Femur (tissue), 1 donor: ENCODE measurements at places on chromosomes 1 and 21.

GRCh38 chr1:47914218-47914938, 82.8 kb downstream of the TRABD2B start:
- DNase-seq, result no peak

- DNase-seq, result no peak
These were observed 22.3 kb downstream of the ACTA1 start for GRCh38 chr1:229411434-229412055.

DNA sequence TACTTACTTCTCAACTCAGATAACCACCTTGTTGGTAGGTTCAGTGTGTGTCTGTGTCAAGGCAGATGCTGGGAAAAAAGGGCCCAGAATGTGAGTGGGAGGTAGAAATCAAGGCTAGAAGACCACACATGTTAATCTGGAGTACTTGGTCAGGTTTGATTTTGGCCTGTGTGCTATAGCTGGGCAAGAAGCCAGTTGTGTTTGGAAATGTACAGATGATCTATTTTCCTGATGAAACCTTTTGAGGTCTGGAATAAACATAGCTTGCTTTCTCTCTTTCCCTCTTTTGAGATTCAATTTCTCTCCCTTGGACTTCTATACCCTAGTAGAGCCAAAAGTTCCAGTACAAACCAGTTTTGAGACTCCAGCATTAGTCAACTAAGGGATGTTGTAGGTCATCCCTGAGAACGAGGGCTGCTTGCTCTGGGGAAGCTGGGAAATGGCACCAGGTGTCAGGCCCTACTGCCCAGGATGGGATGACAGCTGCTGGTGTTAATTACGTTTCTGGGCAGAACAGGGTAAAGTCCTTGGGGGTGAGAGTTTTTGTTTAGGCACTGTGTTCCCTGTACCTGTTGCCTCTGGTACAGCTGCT, 15.8 kb downstream of the MAPKAPK2 start:
- peak; percentile 66 for DNase-seq

GRCh38 chr1:174405219-174405618, 42.5 kb upstream of the GPR52 start:
- DNase-seq, result no peak

- DNase-seq, result no peak
These were observed 39.8 kb downstream of the PLPP3 start for GRCh38 chr1:56539520-56539931.

DNA sequence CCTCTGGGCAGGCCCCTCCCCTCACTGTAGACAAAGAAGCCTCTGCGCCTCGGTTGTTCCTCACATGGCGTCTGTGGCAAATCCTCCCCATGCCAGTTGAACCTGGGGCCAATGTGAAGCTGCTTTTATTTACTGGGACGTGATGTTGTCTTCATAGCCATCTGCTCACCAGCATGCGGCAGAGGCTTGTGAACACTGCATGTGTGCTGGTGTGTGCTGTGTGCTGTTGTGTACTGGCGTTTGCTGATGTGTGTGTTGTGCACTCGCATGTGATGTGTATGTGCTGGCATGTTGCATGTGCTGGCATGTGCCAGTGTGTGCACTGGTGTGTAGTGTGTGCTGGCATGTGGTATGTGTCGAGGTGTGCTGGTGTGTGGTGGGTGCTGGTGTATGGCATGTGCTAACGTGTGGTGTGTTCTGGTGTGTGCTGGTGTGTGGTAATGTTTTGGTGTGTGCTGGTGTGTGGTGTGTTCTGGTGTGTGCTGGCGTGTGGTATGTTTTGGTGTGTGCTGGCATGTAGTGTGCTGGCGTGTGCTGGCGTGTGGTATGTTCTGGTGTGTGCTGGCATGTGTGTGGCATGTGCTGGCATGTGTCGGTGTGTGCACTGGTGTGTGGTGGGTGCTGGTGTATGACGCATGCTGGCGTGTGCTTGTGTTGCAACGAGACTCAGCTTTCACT, 37.2 kb upstream of the TRAPPC10 start:
- DNase-seq, result no peak

DNA sequence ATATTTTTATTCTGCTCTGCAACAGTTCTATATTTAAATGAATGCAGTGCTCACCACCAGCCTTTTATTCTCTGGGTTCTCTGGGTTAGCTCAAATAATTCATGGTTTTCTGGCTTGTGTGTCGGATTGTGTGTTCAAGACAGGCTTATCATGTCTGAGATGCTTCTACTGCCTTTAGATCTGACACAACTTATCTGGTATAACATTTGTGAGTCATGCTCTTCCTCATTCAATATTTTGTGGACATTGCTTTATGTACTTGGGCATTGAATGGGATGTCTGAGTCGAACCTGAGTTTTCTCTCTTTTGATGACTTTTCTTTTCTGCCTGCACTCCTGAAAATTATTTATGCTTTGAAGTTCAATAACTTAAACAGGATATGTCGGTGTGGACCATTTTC, 17.6 kb upstream of the PKP1 start:
- no peak for DNase-seq

DNA sequence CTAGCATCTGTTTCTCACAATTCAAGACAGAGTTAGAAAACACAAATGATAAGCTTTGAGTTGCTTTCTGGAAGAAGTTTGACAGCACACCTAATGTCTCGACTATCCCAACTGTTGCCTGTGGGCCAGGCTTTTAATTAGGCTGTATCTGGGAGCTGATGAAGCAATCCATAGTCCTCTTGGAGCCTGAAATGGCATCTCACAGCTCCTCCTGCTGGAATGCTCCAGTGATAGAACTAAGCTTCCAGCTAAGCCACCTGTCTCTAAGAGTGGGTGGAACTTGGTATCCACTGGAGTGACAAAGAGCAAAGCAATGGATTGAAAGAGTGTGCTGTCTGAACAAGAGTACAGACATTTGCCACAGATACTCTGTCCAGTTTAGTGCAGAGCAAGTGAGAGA, 605.3 kb upstream of the NR5A2 start:
- no peak for DNase-seq

- DNase-seq, result no peak
These were observed 60.1 kb downstream of the KCNK1 start for GRCh38 chr1:233673947-233674431.

DNA sequence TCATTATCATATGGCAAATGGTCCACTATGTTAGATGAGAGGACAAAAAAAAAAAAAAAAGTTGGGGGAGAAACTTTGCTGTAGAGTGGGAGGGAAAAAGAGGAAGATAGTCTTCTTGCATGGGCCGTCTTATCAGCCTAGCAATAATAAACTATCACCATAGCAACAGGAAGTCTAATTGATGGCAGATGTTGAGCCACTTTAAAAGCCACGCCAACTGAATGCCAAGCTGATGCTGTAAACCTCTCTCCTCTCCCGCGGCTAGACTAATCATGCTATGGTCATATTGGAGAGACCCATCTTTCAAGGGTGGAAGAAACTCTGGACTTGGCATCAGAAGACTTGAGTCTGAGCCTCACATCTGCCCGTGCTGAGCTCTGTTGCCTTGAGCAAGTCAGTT, 122.2 kb upstream of the HOOK1 start:
- no peak for DNase-seq

- no peak for DNase-seq
These were observed 52.4 kb upstream of the SLFNL1 start for GRCh38 chr1:41073971-41074370.

DNA sequence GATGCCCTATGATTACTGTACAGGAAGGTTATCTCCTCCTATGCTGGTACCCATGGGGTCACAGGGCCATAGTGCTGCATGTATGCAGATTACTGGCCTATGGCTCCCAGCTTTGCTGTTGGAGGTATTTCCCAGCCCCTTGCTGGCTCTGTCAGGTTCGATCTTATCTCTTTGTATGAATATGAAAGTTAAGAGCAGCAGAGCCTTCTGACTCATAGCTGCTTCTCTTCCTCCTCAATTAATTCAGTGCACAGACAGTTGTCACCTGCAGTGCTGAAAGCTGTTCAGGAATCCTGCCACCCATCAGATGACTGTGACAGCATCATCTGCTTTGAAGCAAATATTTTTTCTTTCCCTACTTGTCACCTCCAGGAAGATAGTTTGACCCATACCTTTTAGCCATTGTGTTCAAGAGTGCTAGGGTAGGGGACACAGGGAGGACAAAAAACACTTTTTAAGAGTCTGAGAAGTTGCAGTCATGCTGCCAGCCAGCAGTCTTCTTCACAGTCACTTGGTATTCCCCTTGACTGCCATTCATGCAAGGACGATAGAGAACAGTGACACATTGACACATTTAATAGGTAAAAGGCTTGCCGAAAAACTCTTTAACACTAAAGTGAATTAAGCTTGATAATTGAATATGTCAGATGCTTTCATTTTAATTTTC, 73.1 kb downstream of the KIF1B start:
- DNase-seq, result no peak

DNA sequence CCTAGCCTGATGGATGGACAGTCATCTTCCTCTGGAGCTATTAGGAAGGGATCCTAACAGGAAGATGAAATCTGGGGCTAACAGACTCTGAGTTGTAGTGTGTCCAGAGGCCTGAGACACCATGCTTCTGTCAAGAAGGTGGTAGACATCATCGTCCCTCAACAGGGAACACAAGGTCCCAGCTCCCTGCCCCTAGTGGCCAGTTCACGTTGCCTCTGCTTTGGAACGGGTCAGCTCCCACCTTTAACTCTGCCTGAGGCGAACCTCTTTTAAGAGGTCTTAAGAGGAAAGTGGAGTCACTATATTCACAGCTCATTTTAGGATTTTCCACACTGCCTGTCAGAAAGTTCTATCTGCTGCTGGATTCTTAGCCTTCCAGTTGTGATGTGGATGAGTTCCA, 28.3 kb downstream of the LRRC71 start:
- DNase-seq, result no peak
